NCI-H526 treated with DMSO at 0.1 percent for 48 hours (cell line): ENCODE measurements at places on chromosomes 6 and 20.
A peak's percentile ranks its signal among the peaks of the same experiment; 100 is the strongest.

GRCh38 chr6:129920103-129920798 is 59.1 kb upstream of the TMEM244 start:
- DNase-seq = no peak

- no peak for DNase-seq
Measured at GRCh38 chr6:40582892-40583291, 4.3 kb downstream of the LRFN2 start.

DNA sequence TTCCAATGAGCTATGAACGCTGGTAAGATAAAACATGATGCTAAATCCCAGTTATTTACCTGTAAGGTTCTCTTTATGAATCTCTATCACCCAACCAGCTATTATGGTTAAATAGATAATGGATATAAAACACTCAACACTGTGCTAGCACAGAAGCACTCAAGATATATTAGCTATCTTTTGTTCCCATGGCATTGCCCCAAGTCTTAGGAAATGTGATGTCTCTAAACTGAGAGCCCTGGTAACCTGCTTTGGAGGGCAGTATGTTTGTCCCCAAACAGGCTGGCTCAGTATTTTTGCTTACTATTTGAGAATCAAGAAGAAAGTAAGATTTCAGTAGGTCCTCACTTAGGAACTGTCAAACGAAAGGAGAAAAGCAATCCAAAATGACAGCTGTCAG is 90.5 kb downstream of the BTBD9 start:
- DNase-seq = no peak

DNA sequence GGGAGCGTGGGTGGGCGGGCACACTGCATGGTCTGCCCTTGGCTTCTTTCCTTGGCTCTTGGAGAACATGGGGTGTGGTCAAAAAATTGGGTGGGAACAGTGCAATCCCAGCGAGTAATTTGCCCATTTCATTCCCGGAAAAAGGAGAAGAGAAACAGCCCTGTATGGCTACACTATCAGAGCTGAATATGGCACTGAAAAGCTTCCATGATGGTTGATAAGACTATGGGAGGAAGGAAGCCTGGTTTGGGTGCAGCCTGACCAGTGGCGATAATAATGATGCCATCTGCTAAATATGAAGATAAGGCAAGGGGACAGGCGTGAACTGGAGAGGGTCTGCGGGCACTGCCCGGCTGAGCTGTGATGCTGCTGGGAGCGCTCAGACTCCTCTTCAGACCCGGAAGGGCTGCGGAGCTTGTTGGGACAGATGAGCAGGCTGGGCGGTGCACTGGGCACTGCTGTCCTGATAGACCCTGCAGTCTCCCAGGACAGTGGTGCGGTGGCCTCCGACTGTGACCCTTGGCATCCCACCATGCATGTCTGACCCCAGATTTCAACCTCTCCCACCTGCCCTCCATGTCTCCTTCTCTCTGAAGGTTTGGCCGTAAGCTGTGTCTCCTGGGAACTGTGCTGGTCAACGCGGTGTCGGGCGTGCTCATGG is 10.2 kb downstream of the SLC22A1 start:
- DNase-seq = no peak

GRCh38 chr6:296151-297122 is 4.2 kb downstream of the DUSP22 start:
- DNase-seq = no peak

DNA sequence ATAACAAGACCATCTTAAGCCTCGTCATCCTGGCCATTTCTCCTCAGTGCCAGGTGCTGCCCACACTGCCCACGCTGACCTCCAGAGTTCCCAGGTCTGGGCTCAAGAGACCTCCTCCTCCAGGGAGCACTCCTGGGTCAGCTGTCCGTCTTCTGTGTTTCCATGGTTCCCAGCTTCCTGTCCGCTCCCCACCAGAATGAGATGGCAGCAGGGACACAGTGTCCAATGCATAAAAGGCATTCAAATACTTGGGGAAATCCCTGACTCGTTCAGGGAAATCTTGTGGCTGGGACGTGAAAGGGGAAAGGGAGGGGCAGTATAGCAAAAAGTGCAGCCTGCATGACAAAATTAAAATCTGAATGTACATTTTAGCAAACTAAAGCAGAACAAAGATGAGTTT is 54.3 kb downstream of the SLC23A2 start:
- DNase-seq = no peak

- no peak for DNase-seq
Measured at GRCh38 chr6:127019828-127020227, 98.6 kb upstream of the RSPO3 start.

- no peak for DNase-seq
Measured at GRCh38 chr6:105058316-105058715, 101.4 kb downstream of the LIN28B start.

- no peak for DNase-seq
Measured at GRCh38 chr6:115891111-115891669, 169.5 kb downstream of the FRK start.

GRCh38 chr6:111478064-111478476 is 4.9 kb downstream of the REV3L start:
- DNase-seq = no peak

DNA sequence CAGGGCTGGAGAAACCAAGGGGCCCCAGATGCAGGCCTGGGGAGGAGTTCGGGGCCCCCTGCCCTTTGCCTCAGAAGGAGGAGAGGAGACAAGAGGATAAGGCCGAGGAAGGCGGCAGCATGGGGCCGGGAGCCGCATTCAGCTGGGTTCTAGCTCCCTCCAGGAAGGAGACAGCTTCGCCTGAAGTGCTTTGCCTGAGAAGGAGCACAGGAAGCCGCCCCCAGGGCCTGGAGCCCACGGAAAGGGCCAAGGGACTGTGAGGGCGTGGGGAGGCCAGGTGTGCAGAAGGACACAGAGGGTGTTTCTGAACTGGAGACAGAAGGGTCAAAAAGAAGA is 121.4 kb downstream of the AGPAT4 start:
- DNase-seq = no peak

DNA sequence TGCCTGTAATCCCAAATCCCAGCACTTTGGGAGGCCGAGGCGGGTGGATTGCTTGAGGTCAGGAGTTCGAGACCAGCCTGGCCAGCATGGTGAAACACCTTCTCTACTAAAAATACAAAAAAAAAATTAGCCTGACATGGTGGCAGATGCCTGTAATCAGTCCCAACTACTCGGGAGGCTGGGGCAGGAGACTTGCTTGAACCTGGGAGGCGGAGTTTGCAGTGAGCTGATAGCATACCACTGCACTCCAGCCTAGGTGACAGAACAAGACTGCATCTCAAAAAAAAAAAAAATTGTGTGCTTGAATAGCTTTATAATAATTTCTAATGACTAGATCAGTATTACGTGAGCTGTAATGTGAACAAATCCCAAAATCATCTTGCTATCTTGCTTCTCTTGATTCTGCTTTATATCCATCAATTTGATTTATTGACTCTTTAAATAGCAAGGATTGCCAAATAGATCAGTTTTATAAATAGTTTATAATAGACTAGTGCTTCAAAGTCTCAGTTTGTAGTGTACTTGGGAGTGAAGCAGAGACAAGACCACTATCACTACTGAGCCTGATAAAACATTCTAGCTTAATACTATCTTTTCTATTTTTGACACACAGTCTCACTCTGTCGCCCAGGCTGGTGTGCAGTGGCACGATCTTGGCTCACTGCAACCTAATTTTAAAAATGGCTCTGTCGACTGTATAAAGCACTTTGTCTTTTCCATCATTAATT is 7.1 kb downstream of the AMD1 start:
- no peak for DNase-seq

- DNase-seq = no peak
Measured at GRCh38 chr6:90454836-90455427, 131.9 kb downstream of the MAP3K7 start.

- peak; percentile 75 for DNase-seq
Measured at GRCh38 chr6:143068001-143068400, 7.3 kb downstream of the AIG1 start.
